Nephron progenitor cell (in vitro differentiated cells): ENCODE measurements at places on chromosomes 7 and 10.
A peak's percentile ranks its signal among the peaks of the same experiment; 100 is the strongest.

GRCh38 chr7:44267719-44268421 lies 57.5 kb downstream of the CAMK2B start:
- H3K27ac ChIP-seq: peak overlapping the region; percentile 60
- no peaks in the 10 kb centered on the region for H3K36me3 ChIP-seq
- no peak overlapping the region for H3K4me3 ChIP-seq
- peaks cover 54% of the 10 kb centered on the region for H3K4me1 ChIP-seq
- peak; percentile 40 for DNase-seq

- H3K4me3 ChIP-seq: no peak overlapping the region
- peaks cover 25% of the 10 kb centered on the region for H3K4me1 ChIP-seq
- peaks cover 4% of the 10 kb centered on the region for H3K27me3 ChIP-seq
- H3K27ac ChIP-seq: no peak overlapping the region
- H3K36me3 ChIP-seq: no peaks in the 10 kb centered on the region
Observed at GRCh38 chr10:121281576-121281975, 316.7 kb downstream of the FGFR2 start.

DNA sequence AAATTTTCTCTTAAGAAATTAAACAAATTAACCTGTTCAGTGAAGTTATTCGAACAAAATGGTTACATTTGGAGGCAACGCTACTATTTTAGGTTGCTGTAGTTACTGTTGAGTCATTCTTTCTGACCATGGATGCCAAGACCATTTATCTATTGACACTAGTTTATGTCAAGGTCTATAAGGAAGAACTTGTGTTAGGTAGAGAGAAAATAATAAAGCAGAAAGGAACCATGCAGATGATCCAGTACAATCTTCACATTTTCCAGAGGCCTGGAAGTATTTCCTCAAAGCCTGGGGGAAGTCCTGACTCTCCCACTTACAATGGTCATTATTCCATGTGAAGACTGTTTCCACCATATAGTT lies 608.0 kb upstream of the GALNT17 start:
- no peak overlapping the region for H3K27ac ChIP-seq
- DNase-seq: no peak
- peaks cover 38% of the 10 kb centered on the region for H3K4me1 ChIP-seq
- H3K4me3 ChIP-seq: no peak overlapping the region
- H3K27me3 ChIP-seq: peaks cover 4% of the 10 kb centered on the region

DNA sequence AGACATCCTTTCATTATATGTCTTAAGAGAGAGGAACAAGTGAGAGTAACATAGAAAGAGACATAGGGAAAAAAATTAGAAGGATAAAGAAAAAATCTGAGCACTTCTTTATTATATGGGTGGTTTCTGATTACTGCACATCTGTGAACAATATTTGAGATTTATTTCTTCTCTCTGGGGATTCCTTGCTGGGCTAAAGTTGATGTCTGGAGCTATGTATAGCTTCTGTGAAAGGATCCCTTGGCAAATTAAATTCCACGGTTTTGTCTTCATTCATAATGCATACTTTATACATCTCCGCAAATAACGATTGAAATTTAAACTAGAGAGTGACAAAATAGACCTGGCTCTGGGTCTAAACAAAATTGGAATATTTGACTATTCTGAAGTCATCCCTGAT lies 232.2 kb upstream of the CTBP2 start:
- no peak overlapping the region for H3K4me3 ChIP-seq
- no peaks in the 10 kb centered on the region for H3K4me1 ChIP-seq
- H3K27ac ChIP-seq: no peak overlapping the region

DNA sequence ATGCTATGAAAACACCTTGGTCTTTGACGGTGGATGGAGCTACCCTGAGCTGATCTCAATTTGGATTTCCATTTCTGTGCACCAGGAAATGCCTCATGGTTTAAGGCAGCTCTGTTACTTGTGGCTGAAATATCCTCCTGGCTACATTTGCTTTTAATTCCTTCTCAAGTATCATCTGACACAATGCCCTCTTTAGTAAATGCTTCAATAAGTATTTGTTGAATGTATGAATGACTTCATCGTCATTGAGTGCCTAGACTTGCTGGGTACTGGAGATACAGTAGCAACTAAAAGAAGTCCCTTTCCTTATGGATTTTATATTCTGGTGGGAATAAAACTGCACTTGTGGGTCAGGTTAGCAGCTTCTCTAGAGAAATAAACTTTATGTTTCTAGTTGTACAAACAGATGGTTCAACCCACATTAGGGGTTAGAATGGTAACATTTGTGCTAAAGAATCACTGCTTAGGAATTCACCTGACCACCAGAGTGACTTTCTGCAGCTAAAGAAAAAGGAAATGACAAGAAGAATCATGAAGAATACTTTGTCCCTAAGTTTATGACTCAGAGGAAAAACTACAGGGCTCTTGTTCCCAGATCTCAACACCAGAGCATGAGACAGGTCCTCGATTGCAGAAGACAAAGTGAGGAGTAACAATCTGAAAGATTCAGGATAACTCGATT lies 21.8 kb upstream of the SMNDC1 start:
- peaks cover 25% of the 10 kb centered on the region for H3K36me3 ChIP-seq
- no peaks in the 10 kb centered on the region for H3K4me1 ChIP-seq
- H3K27ac ChIP-seq: no peak overlapping the region
- H3K27me3 ChIP-seq: peaks cover 12% of the 10 kb centered on the region
- DNase-seq: no peak

DNA sequence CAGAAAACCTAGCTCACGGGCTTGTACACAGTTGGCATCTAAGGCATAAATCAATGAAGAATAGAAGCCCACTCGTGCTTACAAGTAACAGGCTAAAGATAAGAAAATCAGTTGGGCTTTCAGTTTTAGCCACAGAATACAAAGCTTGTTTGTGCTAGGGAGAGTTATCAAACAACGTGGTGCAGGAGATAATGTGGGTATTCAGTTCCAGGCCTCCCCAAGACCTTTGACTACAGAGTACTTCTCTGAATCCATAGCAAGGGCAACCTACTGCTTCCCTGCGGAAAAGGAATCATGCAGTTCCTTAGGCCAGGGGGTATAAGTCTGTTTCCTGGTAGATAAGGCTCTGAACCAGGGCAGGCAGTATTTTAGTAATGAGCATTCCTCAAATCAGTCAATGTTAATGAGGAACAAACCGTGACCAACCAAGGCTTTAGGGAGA lies 219.5 kb upstream of the CSTF2T start:
- peaks cover under 1% of the 10 kb centered on the region for H3K36me3 ChIP-seq
- DNase-seq: no peak
- no peaks in the 10 kb centered on the region for H3K27me3 ChIP-seq
- H3K27ac ChIP-seq: peak overlapping the region; percentile 72
- H3K4me3 ChIP-seq: no peak overlapping the region

DNA sequence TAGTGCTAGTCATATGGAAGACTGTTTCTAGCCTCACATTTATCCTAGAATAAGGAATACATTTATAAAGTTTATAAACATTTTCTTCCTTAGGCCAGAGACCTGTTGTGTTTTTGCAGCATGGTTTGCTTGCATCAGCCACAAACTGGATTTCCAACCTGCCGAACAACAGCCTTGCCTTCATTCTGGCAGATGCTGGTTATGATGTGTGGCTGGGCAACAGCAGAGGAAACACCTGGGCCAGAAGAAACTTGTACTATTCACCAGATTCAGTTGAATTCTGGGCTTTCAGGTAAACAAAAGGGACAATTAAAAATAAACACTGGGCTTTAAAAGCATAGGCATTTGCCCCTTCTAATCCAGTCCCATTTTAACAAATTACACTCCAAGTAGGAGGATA lies 4.2 kb downstream of the LIPF start:
- DNase-seq: no peak
- H3K4me1 ChIP-seq: peaks cover 5% of the 10 kb centered on the region
- H3K27me3 ChIP-seq: no peaks in the 10 kb centered on the region
- H3K27ac ChIP-seq: no peak overlapping the region

GRCh38 chr10:62587011-62587410 lies 212.8 kb downstream of the ZNF365 start:
- no peak overlapping the region for H3K27ac ChIP-seq
- DNase-seq: no peak
- no peak overlapping the region for H3K4me3 ChIP-seq
- H3K36me3 ChIP-seq: no peaks in the 10 kb centered on the region
- H3K4me1 ChIP-seq: no peaks in the 10 kb centered on the region
- H3K27me3 ChIP-seq: peaks cover 4% of the 10 kb centered on the region

DNA sequence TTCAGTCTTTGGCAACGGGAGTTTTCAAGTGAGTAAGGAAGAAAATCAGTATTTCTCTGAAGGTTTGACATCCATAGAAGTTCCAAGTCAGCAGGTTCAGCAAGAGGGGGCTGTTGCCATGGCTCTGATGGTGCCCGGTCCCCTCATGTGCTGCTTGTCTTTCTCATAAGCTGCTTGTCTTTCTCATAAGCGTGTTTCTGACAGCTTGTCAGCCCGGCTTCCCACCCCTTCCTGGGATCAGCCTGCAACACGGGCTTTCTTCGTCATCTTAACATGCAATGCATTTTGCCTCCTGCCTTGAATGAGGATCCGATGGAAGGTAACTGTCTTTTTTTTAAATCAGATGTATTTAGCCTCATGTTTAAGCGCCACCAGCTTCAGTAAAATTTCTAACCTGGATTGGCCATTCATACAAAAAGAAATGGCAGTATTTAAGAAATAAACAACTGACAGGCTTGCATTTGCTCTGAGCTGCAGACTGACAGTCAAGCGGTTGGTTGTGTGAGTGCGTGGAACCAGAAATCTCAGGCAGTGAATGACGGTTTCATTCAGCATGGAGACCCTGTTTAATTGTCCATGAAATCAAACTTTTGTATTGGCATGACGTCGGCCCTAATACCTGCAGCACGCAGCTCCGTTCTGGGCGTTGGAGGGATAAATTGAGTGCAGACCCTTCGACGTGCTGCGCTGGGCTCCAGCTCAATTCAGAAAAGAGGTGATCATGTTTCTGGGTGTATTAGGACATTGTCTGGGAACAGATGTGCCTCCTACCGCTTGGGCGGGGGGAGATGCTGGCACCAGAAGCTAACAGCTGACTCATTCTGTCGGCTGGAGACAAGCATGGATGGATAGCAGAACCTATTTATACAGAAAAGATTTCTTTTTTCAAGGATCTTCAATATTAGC lies 454.7 kb upstream of the FOXK1 start:
- peaks cover 31% of the 10 kb centered on the region for H3K4me1 ChIP-seq
- H3K36me3 ChIP-seq: peaks cover 20% of the 10 kb centered on the region
- no peak for DNase-seq
- H3K27me3 ChIP-seq: peaks cover 8% of the 10 kb centered on the region
- H3K4me3 ChIP-seq: no peak overlapping the region

GRCh38 chr10:71225291-71226058 lies 13.1 kb downstream of the UNC5B start:
- no peak overlapping the region for H3K4me3 ChIP-seq
- no peak for DNase-seq
- peaks cover 13% of the 10 kb centered on the region for H3K36me3 ChIP-seq
- peaks cover 71% of the 10 kb centered on the region for H3K4me1 ChIP-seq

DNA sequence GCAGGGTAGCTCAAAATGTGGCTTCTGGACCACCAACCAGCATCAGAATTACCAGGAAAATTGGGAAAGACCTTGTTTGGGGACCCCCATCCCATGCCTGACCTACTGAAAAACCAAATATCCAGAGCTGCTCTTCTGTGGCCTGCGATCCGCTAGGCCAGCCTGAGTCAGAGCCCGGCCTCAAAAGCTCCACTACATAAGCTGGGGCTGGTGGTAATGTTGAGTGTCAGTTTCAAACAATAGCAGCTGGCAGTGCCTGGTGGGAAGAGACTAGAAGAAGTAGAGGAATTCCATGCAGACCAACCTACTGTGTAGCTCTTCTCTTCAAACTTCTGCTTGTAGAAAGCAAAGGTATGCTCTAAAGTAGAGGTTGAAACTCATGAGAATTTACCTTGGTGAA lies 52.0 kb downstream of the KLRG2 start:
- no peak overlapping the region for H3K27ac ChIP-seq
- no peak for DNase-seq
- peaks cover 16% of the 10 kb centered on the region for H3K36me3 ChIP-seq
- H3K4me3 ChIP-seq: no peak overlapping the region

- DNase-seq: no peak
- H3K36me3 ChIP-seq: no peaks in the 10 kb centered on the region
- no peak overlapping the region for H3K4me3 ChIP-seq
- no peak overlapping the region for H3K27ac ChIP-seq
Observed at GRCh38 chr7:106966121-106966520, 78.4 kb upstream of the PRKAR2B start.
